Osteoblast (primary cell): ENCODE measurements at places on chromosomes 2 and 18. TPM values are rescaled to one million over a fixed set of nuclear protein-coding genes. Genes with fewer than 3 reads are reported as not detected.

Gene LAMA1
- 8.3 and 11.2 TPM in 2 replicates for total RNA-seq

Gene C2orf49
- total RNA-seq, result 18.0 and 18.1 TPM in 2 replicates

Gene KATNAL2
- total RNA-seq, result 4.3 and 5.0 TPM in 2 replicates

Gene PCARE
- total RNA-seq, result not detected in 2 replicates

Gene IMPA2
- 11.2 and 14.4 TPM in 2 replicates for total RNA-seq

Gene FAM161A
- 3.2 and 3.3 TPM in 2 replicates for total RNA-seq

Gene CPO
- not detected in 2 replicates for total RNA-seq

Gene RAB11FIP5
- 53.9 and 59.0 TPM in 2 replicates for total RNA-seq
